ENCODE measurements at places on chromosomes 3 and 15.

DNA sequence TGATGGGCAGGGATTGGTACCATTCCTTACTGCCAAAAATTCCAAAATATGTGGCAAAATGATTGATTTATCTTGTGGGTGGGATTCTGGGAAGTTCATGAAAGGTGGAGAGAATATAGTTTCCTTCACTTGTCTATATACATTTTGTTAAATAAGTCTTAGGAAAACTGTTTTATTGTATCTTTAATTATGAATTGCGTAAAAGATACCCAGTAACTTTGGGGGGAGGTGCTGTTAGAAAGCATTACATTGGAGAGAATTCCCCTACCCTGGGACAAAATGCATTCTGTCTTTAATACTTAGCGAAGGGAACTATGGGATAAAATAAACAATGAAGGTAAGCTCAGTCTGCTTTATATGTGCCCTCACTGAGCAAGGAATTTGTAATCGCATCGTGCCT lies 4.6 kb downstream of the SETD5 start:
- DNase-seq: no peak

GRCh38 chr3:69126999-69127398 lies 4.6 kb upstream of the LMOD3 start:
- DNase-seq: no peak

GRCh38 chr3:71511037-71511436 lies 72.5 kb downstream of the FOXP1 start:
- peak; percentile 65 for DNase-seq

DNA sequence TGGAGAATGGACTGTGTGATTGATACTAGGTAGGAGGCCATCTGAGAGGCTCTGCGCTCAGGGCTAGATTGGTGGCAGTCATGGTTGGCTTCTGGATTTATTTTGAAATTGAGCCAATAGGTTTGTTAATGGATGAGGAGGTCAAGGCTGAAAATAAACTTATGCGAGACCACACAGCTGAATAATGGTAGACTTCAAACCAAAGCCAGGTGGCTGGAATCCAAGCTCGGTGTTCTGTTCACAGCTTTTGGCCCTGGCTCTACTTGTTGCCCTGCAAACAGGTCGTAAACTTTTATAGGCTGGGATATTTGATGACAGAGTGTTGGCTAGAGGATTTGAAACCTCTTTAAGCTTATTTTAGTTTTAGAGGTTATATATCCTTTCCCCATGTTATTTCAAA lies 160.4 kb downstream of the CHL1 start:
- no peak for DNase-seq

DNA sequence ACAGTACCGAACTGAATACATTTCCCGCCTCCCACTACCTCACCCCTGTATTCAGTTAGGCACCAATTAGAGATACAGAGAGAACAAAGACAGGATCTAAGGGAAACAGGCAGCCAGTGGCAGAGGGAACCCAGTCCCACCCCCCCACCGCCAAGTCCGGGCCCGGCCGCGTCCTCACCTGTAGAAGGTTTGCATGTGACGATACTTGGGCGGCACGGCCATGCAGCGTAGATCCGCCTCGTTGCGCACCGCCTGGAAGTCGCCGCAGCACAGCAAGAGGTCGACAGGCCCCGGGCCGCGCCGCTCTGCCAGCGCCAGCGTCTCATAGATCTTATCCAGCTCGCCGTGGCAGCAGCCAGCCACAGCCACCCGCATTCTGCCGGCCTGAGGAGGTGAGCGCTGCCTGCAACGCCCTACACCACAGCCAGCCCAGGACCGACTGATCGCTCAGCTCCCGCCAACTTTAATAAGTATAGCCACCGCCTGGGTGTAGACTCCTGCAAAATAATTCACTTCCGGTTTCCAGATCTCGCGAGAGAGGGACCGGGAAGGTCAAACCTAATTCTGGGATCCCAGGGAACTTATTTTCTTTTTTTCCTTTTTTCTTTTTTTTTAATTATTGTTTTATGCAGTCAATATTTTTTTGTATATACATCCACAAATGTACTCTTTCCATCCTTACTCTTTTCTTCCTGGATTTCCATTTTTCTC lies at the start of gene DBR1:
Gene DBR1, minus strand, starts transcription at position 501 of the 711 bp plus-strand sequence. Its CDS starts 126 bp downstream, at position 375.
- DNase-seq: peak; percentile 74

- DNase-seq: no peak
Measured at GRCh38 chr15:23026218-23026617, 13.2 kb downstream of the TUBGCP5 start.

DNA sequence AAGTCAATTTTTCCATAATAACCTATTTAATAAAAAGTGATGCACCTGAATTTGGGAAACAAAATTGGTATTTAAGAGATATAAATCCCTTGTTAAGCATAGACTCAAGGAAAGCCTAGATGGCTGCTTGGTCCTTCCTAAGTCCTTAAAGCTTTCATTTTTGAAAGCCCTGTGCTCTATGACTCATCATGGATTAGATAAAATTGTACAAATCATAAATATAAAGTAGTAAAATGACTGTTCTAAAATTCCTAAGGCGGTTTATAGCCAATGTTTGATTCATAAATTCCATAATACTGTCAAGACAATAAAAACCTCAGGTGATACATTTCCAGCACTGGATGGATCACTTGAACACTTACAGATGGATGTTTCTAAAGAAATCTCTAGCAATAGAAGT lies 730.8 kb upstream of the EPHA6 start:
- DNase-seq: no peak

DNA sequence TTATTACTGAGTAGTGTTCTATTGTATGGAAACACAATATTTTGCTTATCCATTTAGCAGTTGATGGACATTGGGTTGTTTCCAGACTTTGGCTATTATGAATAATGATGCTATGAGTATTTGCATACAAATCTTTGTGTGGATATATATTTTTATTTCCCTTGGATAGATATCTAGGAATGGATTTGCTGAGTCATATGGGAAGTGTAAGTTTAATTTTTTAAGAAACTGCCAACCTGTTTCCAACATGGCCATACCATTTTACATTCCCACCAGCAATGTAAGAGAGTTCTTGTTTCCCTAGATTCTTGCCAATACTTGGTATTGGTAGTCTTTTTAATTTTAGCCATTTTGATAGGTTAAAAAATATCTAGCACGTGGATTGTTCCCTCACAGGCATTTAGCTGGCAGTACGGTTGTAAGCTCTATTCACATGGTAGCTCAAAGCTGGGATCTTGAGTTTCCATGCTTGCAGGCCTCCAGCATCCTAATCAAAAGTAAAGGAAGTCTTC lies 45.7 kb upstream of the TNIK start:
- no peak for DNase-seq

GRCh38 chr15:98949624-98950023 lies 58.0 kb downstream of the PGPEP1L start:
- DNase-seq: no peak

DNA sequence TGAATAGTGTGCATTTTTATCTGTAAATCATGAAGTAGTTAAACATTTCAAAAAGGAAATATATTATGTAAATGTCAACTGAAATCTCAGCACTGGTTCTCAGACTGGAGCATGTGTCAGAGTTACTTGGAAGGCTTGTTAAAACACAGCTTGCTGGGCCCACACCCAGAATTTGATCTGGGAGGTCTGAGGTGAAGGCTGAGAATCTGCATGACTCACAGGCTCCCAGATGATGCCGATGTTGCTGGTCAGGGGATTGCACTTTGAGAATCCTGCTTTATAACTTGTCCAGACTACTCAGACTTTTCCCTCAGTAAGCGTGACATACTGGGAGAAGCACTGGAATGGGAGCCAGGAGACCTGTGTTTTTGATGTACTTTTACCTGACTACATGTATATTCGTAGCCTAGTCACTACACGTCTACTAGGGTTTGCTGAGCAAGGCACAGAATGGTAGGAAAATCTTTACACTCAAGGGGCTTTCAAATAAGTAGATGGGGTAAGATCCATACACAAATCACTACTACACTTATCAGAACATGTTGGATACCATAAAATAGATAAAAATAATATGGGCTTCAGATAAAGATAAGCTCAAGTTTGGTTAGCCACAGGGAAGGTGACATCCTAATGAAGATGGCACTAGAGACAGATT lies 77.1 kb upstream of the MEX3B start:
- peak; percentile 87 for DNase-seq

DNA sequence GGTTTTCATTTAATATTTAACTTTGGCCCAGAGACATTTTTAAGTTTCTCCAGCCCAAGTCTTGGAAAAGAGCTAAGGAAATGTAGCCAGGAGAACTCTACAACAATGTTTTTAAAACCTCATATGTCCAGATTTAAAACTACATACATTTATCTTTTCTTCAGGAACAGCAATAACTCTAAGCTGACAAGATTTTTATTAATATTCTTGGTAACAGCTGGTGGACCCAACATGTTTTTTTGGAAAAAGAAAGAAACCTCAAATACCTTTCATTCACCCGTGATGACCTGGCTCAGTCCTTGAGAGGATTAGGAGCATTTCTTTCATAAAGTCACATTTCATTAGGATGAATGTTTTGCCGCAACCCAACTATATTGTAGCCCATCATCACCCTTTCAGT lies 50.4 kb upstream of the CMSS1 start:
- DNase-seq: no peak

GRCh38 chr3:31240466-31240865 lies 292.3 kb upstream of the STT3B start:
- no peak for DNase-seq

DNA sequence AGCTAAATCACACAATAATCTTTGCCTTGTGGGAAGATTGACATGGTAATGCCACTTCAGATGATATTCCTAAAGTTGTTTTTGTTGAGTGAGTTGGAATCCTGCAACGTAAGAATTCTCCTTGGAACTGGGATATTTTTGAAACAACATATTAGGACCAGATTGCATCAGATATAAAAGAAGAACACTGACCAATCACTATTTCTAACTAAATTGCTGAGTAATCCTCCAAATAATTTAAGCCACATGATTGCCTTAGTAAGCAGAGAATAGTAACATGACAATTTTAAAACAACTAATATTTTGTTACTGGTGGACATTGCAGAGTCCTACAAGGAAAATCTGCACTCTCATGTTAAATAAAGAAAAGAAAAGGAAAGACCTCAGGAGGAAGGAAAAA lies 353.9 kb upstream of the LMCD1 start:
- no peak for DNase-seq

DNA sequence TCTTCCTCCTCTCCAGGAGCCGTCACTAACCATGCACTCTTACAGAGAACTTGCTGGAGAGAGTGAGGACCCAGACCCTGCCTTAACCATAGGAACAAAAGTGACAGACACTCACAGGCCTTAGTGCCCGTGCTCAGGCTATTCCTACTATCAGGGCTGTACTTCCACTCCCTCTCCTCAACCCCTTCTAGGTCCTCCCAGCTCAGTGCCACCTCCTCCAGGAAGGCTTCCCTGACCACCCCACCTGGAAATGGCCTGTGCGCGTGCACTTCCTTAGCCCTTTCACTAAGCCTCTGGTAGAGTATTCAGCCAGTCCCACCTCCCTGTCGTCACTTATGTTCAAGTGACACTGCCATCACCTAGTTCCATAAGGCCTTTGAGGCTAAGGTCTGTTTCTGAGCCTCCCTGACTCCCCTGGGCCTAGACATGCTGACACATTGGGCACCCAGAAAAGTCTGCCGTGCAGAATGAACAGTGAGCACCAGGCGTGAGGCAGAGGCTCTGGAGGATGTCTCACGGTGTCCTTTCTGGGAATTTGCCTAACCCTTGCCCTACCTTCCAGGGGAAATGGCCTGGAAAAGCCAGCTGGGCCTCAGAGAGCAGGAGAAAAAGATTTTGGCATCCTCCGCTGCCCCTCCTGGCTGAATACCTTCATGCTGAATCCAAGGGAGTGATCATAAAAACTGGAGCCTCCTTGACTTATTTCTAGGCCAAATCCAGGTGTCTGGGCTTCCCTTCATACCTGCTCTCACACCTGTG lies 108.6 kb upstream of the SMAD3 start:
- no peak for DNase-seq

- DNase-seq: no peak
Measured at GRCh38 chr3:23740517-23740965, 65.2 kb upstream of the UBE2E1 start.

DNA sequence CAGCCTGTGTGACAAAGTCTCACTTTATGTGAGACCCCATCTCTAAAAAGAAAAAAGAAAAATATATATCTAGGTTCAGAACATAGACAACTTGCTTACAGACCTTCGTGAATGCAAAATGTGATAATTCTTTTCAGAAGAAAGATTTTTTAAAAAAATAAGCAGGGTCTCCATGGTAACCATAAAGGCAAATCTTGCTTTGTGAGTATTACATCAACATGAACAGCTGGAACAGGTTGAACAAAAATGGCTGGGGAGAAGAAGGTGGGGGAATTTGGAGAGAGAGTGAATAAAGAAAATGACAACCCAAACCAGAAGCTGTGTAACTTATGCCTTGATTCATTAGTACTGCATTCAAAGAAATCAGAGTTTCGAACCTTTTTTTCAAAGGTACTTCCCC lies 125.2 kb upstream of the RAP2B start:
- no peak for DNase-seq

- no peak for DNase-seq
Measured at GRCh38 chr15:45773149-45773548, 138.3 kb downstream of the SQOR start.

GRCh38 chr15:71215126-71215894 lies 100.0 kb downstream of the THSD4 start:
- no peak for DNase-seq

DNA sequence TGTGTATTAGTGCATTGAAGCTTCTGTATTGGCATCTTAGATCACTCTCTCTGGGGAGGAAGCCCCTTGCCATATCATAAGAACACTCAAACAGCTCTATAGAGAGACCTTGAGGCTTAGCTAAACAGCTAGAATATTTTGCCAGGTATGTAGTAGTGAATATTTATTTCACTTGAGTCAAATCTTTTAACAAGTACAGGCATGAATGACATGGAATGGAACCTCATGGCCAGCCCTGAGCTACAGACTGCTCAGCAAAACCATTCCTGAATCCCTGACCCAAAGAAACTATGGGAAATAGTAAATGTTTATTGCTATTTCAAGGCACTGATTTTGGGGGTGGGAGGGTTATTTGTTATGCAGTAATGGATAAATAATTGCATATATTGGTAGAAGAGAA lies 604.8 kb downstream of the MECOM start:
- DNase-seq: no peak

DNA sequence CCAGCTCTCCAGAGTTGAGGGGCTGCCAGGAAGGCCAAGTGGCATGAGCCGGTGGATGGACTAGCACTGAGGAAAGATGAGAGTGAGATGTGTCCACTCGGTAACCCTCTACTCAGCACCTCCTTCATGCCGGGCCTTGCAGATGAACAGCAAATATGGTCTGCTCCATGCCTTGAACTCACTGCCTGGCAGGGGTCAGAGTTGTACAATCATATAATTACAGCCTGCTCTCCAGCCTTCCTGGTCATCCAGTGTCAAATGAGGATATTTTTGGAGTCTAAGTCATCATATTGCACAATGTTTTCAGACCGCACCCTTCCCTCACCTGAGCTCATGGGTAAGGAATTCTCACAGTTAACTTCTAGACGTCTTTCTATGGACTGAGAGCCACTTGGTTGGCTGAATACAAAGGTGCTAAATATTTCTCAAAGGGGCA lies 4.9 kb downstream of the MGLL start:
- DNase-seq: peak; percentile 56

DNA sequence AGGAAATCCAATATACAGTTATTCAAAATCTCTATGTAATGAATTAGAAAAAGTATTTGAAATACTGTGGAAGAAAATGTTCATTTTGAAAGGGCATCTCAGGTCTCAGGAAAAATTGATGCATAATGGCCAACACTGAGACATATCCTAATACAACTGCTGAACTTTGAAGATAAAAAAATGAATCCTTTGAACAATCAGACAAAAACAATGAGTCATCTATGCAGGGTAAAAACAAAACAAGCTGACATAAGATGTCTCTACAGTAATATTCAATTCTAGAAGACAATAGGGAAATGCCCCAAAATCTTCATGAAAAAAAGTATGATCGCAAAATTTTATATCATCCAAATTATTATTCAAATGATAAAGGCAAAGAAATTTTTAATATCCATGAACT lies 34.0 kb upstream of the ZNF280D start:
- DNase-seq: no peak
